ENCODE measurements at places on chromosomes 5 and 9.

DNA sequence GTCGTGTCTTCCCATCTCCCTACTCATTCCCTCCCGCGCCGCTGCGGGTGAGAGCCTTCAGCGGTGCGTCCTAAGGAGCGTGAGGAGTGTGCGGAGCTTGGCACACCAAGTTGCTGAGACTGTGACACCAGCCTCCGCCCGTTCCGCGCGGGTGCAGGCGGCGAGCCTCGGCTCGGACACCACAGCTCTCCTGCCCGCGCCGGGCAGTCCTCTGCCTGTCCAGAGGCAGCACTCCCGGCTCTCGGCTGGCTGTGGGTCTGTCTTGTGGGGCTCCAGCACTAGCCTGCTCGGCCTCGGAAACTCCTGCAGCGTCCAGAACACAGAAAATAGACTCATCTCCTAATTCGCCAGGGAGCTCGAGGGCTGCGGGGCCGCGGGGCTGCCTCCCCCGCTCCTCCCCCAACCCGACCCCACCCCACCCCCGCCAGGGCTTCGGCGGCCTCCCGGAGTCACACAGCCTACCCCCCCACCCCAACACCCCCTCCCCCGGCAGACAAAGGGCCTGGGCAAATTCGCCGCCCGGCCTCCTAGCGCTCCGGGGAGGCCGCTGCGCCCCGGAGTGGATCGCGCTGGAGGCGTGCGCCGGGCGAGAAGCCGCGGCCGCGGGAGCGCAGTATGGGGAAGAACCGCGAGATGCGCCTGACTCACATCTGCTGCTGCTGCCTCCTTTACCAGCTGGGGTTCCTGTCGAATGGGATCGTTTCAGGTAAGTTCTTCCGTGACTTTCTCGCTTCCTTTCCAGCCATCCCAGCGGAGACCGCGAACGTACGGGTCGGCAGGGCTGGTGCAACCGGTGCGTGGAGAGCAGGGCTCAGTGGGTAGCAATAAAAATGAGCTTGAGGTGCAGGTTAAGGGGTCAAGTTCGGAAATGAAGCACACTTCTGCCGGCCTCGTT is at the start of gene ADAMTS19:
TSS of gene ADAMTS19 (plus strand) at position 522 of the 895 bp plus-strand sequence. CDS start at position 616, 94 bp downstream.
- DNase-seq: peak; percentile 66

DNA sequence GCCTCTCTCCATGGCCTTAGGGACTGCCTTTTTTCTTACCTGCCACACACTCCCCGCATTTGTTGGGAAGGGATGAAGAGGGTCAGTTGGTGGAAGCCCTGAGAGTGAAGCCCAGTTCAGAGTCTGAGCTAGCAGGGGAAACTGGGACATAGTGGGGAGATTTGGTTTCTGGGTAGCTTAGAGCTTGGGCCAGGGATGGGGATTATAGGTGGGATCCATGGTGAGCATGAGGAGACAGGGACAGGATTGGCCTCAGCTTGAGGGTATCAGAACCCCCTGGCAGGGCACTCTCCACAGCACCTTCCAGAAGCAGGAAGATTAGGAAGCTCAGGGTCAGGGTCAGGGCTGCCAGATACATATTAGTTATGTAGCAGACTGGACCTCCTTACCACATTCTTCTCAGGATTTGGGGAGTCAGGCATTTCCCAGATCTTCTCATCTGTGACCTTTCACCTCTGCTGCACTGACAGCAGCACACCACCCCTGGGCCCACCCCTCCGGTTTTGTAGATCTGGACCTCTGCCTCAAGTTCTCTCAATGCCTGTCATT is 17.9 kb downstream of the OR13J1 start:
- DNase-seq: no peak

DNA sequence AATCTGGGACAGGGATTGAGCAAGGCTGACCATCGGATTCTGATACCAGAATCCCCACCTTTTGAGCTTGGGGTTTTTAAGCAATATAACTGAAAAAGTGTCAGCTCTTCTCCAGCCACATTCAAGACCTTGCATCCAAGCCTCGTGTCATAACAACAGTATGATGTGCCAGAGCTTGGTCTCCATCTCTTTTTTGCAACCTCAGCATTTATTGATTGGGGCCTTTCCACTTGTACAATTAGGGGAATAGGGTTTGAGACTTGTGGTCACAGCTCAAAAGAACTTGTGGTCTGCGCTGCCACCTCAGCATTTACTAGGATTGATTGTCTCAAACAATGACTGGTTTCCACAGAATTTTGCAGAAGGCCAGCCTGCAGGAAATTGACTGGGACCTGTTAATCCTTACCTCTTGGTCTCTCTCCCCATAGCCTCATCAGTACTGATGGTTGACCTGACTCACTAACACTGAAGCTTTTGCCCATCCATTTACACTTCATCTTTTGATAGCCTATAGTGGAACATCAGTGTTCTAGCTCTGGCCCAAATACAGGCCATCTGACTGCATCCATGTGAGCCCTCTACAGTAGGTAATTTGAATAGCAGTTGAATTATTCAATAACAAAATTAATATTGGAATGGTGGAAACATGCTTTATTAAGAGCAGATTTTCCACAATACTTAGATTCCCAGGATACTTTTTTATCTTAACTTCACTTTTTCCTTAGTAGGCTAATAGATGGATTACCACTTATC is 381.6 kb upstream of the PRR16 start:
- DNase-seq: no peak

DNA sequence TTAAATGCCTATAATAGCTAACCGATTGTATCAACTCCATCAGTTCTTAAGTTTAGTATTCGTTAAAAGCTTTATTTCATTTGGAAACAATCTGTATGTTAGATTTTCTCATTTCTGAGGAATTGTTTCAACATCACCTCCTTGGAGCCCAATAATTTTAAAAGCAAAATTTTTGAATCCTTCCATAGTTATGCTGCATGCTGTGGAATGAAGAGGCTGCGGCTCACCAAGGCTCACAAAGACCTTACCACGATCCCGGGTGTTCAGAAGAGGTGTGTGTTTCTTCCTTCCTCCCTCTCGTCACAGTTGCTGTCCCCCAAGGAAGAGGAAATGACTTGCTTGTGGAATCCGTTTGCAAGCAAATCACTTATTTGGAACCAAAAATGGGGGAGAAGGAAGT is 143.8 kb downstream of the FGF1 start:
- no peak for DNase-seq

Measured in fibroblast of gingiva (primary cell).